ENCODE measurements at places on chromosomes 16 and 17. TPM values are rescaled to one million over a fixed set of nuclear protein-coding genes. Genes with fewer than 3 reads are reported as not detected.

Gene LLGL1
- total RNA-seq: 15.3 TPM

Gene CYGB
- total RNA-seq: 0.95 TPM

Gene GAS7
- total RNA-seq: 9.5 TPM

Gene HSF5
- total RNA-seq: under 0.01 TPM

Gene PPP1R27
- not detected for total RNA-seq

Gene ASPHD1
- 0.17 TPM for total RNA-seq

Gene CD300H
- total RNA-seq: not detected

Gene PRSS22
- not detected for total RNA-seq

Gene ZNF469
- total RNA-seq: 0.26 TPM

Gene SERPINF2
- total RNA-seq: 0.09 TPM

Gene SLC12A3
- total RNA-seq: not detected

Gene PRDM7
- total RNA-seq: not detected

Gene HS3ST3A1
- 0.22 TPM for total RNA-seq

Gene CCL8
- total RNA-seq: not detected

Gene TEX19
- total RNA-seq: not detected

Gene CDR2L
- total RNA-seq: 7.0 TPM

Gene MPV17L
- total RNA-seq: 0.09 TPM

Gene FAM20A
- not detected for total RNA-seq

Gene ACSM5
- 3.7 TPM for total RNA-seq

Gene OR4D1
- not detected for total RNA-seq

Gene HAPSTR1
- total RNA-seq: 66.6 TPM

Gene PPM1E
- under 0.01 TPM for total RNA-seq

Gene TTYH2
- 0.60 TPM for total RNA-seq

Gene SMIM22
- not detected for total RNA-seq

Gene CHCT1
- total RNA-seq: not detected

Gene MYH8
- not detected for total RNA-seq

Gene LRRC36
- not detected for total RNA-seq

Gene TP53TG3B
- total RNA-seq: not detected

Gene RSAD1
- total RNA-seq: 15.0 TPM

Gene ANKRD40CL
- not detected for total RNA-seq

Gene CNTD1
- total RNA-seq: not detected

Gene VMO1
- 0.95 TPM for total RNA-seq

Gene KRT14
- total RNA-seq: not detected

Gene APOBR
- total RNA-seq: under 0.01 TPM

Gene NPEPPS
- total RNA-seq: 78.3 TPM

Gene SCGB1C2
- total RNA-seq: not detected

Gene GAST
- not detected for total RNA-seq

Gene ARHGAP23
- 34.1 TPM for total RNA-seq

Gene MSI2
- total RNA-seq: 8.3 TPM

Gene KRT33B
- total RNA-seq: not detected

Gene CLEC3A
- not detected for total RNA-seq

Gene SYT17
- total RNA-seq: 2.0 TPM

Gene ITGA2B
- 0.65 TPM for total RNA-seq

Gene CCNF
- 9.1 TPM for total RNA-seq

Gene TBC1D3
- not detected for total RNA-seq

Gene CCL7
- total RNA-seq: 0.09 TPM

Gene MBTD1
- total RNA-seq: 13.0 TPM

Gene TEKT3
- total RNA-seq: not detected

Gene TVP23A
- not detected for total RNA-seq

Gene EVPLL
- not detected for total RNA-seq

Gene HYDIN
- not detected for total RNA-seq

Gene PLA2G15
- 20.0 TPM for total RNA-seq

Gene SLFN14
- not detected for total RNA-seq

Gene CCL2
- 53.9 TPM for total RNA-seq

Gene HASPIN
- 1.4 TPM for total RNA-seq

Gene BAIAP2
- 45.2 TPM for total RNA-seq

Gene KRTAP1-1
- not detected for total RNA-seq
